ENCODE measurements at places on chromosomes 4 and X. TPM values are rescaled to one million over a fixed set of nuclear protein-coding genes. Genes with fewer than 3 reads are reported as not detected.

- no peak for DNase-seq
Measured at GRCh38 chr4:118740869-118741268, 55.7 kb downstream of the METTL14 start.

GRCh38 chrX:38095971-38096529 lies 89.7 kb downstream of the SYTL5 start:
- DNase-seq, result no peak

DNA sequence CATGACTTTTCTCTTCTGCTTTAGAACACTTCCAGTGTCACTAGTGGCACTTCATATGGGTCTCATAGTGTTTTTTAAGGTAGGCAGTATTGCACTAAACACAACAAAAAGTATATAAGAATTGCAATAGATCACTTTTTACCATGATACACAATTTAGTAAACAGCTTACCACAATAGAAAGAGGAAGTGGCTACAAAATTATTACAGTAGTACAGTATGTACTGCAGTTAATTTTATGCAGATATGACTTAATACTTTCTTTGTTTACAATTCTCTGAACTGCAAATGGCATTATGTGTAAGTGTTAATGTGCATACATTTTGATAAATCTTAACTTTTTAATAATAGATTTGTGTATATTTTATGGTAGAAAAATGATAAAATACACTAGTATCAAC lies 157.3 kb downstream of the RRAGB start:
- no peak for DNase-seq

NHSL2 gene
- total RNA-seq, result 14.6 TPM

FRG2 gene
- total RNA-seq, result not detected

F8 gene
- total RNA-seq, result 28.2 TPM

HTN3 gene
- total RNA-seq, result not detected

Measured in ureter (tissue), 1 donor.